Activated T-cell treated with anti-CD3 and anti-CD28 coated beads, Interleukin-2, amount 50 U/mL, for 72 hours (primary cell): ENCODE measurements at places on chromosomes 11 and 22. TPM values are rescaled to one million over a fixed set of nuclear protein-coding genes. Genes with fewer than 3 reads are reported as not detected.

JOSD1 gene
- 144 TPM for total RNA-seq

STARD10 gene
- total RNA-seq = 31.9 TPM

HTR3A gene
- not detected for total RNA-seq

NRGN gene
- 4.2 TPM for total RNA-seq

WNT7B gene
- not detected for total RNA-seq

APOA5 gene
- total RNA-seq = not detected

CARS1 gene
- 217 TPM for total RNA-seq

SIAE gene
- total RNA-seq = 12.0 TPM

KCNJ11 gene
- total RNA-seq = 0.29 TPM

CDC42EP2 gene
- 2.3 TPM for total RNA-seq

PSMA1 gene
- 268 TPM for total RNA-seq

DGCR6 gene
- total RNA-seq = 2.5 TPM

DNA sequence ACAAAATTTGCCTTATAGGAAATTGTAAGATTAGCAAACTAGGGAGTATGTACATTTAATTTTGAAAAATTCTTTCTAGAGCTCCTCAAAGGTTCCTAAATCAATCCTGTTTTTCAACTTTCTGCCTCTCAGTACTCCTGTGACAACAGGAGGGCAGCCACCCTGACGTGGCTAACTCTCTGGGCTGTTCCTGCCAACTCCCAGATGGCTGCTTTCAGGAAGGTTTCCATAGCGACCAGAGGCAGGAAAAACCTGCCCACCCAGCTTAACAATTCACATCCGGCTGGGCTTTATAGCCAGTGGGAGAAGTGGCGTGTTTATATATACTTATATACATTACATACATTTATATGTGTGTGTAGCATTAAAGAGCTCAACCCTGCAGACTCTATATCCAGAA lies 26.5 kb downstream of the SGSM3 start:
- DNase-seq = no peak

- no peak for DNase-seq
These were observed 169.3 kb upstream of the BLID start for GRCh38 chr11:122285070-122285988.

- DNase-seq = no peak
These were observed 4.5 kb downstream of the PRDM10 start for GRCh38 chr11:129998107-129998506.

GRCh38 chr11:27013781-27014361 lies 20.0 kb downstream of the FIBIN start:
- no peak for DNase-seq

DNA sequence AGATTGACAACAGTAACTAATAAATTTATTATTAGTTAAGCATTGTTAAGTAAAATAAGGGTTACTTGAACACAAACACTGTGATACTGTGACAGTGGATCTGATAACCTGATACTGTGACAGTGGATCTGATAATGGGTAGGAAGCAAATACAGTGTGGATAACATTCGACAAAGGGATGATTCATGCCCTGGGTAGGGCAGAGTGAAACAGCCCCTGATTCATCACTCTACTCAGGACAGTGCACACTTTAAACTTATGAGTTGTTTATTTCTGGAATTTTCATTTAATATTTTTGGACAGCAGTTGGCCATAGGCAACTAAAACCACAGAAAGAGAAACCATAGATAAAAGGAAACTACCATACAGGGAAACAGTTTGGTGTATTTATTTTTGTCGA lies 60.8 kb upstream of the CTSC start:
- DNase-seq = no peak

DNA sequence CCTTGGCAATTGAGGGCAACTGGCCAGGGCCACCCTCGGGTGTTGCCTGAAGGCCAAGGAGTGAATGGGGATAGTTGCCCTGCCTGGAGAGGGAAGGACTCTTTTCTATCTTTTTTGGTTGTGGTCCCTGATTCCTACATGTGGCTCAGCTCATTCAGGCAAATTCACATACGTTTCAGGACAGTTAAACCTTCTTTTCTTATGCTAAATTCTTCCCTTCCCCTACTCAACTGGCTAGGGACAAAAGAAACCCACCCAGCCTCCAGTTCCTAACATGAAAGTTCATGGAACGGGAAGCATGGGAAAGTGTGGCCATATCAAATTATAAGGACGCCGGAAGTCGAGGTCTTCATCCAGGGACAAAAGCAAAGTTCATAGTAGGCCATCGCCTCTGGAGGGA lies 26.3 kb upstream of the APLNR start:
- DNase-seq = no peak

DNA sequence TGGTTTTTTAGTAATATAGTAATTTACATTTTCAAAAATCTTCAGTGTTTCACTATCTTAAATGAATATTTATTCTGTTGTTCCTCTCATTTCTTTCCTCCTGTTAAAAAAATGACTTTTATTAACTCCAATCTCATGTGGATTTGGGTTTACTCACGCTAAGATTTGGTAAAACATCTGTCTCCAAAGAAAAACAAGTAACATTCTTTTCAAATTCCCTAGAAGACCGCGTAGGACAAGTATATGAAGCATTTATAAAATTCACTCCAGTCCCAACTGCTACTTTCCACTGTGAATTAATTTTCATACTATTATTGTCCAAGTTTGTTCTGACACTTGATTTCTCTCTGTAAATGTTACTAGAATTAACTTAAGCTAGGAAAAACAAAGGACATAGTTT lies 26.2 kb downstream of the SBF2 start:
- DNase-seq = no peak

DNA sequence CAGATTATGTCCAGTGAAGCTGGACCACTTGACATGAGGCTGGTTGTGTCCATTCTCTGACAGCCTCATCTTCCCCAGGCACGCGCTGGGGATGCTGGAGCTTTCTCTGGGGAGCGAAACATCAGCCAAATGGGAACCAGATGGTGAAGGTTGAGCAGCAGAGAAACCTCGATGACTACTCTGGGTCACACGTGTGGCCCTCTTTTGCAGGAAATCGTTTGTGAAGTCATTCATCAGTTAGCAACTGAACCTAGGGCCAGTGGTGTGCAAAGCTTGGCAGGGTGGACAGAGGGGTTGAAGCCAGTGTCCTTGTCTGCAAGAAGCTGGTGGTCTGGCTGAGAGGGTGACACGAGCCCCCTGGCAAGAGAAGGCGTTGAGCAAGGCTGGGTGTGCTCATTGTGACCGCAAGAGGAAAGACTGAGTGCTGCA lies 109.8 kb downstream of the ZBTB16 start:
- no peak for DNase-seq

DNA sequence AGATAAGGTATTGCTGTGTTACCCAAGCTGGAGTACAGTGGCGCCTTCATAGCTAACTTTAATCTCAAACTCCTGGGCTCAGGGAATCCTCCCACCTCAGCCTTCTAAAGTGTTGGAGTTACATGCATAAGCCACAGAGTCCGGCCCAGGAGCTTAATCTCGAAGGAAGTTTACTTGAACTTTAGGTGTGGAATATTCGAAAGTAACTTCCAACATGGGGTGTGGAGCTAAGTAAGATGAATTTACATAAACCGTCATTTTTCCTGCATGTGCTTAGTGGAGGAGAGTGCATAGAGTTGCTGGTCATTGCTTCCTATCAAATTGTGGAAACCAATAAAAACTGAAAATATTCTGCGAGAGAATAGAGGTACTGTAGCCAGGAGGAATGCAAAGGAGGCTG lies 1.5 kb downstream of the ATG13 start:
- DNase-seq = no peak

DNA sequence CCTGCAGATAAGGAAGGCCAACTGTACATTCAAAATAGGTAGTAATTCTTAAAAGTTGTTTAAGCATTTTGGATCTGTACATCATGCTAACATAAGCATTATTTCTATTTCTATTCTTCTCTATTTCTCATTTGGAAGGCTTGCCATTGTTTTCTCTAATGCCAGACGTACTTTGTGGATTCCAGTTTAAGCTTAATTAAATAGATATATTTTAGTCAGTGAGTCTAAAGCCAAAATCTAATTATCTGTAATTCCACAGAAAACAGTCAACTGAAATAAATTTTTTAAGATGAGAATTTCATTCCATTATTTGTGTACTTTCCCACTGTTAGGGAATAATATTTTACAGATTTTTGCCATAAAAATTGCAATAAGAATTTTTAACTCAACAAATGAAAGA lies 123.0 kb downstream of the LUZP2 start:
- DNase-seq = no peak

GRCh38 chr22:30291058-30291892 lies 2.0 kb upstream of the CASTOR1 start:
- no peak for DNase-seq

DNA sequence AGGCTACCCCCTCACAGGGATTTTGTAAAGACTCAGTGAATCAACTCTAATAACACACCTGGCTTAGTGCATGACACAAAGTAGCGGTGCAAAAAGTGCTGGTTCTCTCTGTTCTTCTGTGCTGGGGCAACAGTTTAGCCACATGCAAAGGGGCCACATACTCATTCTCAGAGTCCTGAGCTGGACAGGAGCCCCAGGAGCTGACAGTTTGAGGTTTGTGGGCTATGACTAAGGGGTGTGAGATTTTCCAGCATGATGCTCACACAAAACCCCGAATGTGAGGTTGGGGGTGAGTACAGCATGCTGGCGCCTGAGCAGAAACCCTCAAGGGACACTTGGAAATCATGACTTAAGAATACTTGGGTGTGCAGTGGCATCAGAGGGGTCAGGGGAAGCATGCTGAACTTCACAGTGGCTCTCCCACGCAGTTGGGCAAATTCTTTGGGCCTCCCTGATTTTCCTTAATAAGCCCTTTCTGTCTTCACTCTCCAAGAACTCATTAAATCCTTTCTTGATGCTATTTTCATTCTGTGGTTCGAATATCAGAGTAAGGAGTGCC lies 31.0 kb downstream of the TMPRSS5 start:
- DNase-seq = peak; percentile 73

DNA sequence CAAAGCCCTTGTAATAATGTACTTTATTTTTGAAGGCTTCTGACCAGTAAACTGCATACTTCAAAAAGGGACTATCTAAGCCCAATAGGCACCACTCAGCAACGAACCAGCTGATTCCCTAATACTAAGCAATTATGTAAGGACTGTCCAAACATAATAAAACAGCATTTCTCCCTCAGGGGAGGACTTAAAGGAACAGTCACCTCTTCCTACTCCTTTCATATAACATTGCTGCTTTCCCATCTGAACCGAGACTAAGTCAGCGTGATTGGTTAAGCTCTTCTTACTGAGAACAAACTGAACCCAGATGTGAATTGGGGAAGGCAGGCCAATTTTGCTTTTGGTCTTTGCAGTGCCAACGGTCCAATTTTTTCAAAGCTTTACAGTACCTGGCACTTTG lies 420.0 kb downstream of the METTL15 start:
- no peak for DNase-seq

- DNase-seq = peak; percentile 16
These were observed 845 bp downstream of the MPPED2 start for GRCh38 chr11:30585125-30585891.

- DNase-seq = no peak
These were observed 5.2 kb upstream of the ZC3H12C start for GRCh38 chr11:110087812-110088534.

DNA sequence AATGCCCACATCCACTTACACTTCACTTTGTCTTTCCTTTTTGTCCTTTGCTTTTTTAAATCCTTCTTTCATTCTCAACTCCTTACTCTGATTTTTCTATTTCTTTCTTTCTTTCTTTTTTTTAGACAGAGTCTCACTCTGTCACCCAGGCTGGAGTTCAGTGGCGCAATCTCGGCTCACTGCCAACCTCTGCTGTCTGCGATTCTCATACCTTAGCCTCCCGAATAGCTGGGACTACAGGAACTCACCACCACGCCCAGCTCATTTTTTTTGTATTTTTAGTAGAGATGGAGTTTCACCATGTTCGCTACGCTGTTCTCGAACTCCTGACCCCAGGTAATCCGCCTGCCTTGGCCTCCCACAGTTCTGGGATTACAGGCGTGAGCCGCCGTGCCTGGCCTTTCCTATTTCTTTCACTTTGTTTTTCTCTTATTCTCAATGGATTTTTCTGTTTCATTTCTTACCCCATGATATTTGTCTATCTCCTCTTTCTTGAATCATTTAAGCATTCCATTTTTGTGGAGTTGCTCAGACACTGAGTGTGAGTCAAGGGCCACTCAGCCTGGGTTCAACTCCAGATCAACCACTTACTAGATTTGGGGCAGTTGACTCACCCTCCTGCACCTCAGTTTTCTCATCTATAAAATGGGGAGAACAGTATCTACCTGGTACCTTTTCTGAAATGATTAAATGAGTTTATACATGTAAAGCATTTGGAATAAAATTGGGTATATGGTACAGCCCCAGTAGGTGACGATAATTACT lies 7.6 kb downstream of the KCNJ5 start:
- DNase-seq = no peak

DNA sequence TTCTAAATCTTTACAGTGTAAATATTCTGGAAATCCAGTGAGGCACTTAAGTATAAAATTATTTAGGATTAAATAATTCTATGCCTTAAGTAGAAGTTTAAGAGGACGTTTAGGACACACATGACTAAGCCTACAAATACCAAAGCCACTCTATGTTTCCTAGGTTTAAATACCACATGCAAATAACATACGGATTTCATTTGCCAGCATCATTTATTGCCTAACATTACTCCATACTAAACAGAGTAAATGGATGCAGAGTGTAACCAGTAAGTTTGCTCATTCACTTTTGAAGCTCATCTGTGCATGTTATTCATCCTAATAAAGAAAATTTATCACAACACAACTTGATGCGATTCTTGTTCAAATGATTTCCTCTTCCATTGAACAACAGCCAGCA lies 4.1 kb downstream of the BDNF start:
- DNase-seq = no peak

DNA sequence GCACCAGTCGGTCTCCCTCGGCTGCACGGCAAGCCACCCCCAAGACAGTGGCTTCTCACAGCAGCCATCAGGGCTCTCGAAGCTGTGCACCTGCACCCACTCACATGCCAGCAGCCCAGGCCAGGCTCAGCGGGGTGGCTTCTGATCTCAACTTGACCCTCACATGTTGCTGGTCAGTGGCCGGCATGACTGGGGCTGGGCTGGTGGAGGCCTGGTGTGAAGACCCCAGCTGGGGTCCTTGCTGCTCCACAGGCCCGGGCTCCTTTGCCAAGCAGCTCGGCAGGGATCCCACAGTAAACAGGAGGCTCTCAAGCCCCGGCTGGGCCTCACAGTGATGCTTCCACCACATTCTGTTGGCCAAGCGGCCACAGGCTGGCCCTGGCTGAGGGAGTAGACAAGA lies 128.2 kb downstream of the BRD1 start:
- no peak for DNase-seq

- DNase-seq = no peak
These were observed 1.9 kb downstream of the LGALS2 start for GRCh38 chr22:37578002-37578401.

GRCh38 chr11:23990346-23991164 lies 506.3 kb upstream of the LUZP2 start:
- no peak for DNase-seq

GRCh38 chr11:4890279-4890678 lies 8.6 kb downstream of the OR51T1 start:
- no peak for DNase-seq
